ENCODE measurements at places on chromosomes 6 and 20. TPM values are rescaled to one million over a fixed set of nuclear protein-coding genes. Genes with fewer than 3 reads are reported as not detected.

- DNase-seq, result no peak
These were observed 2.3 kb upstream of the PHACTR2 start for GRCh38 chr6:143675382-143675900.

- no peak for DNase-seq
These were observed 8.3 kb downstream of the IFNGR1 start for GRCh38 chr6:137210903-137211302.

PAK5 gene
- total RNA-seq, result 0.21 TPM

DSN1 gene
- total RNA-seq, result 13.5 TPM

- DNase-seq, result no peak
These were observed 1.1 kb upstream of the SLC22A23 start for GRCh38 chr6:3457710-3458602.

GRCh38 chr6:157547112-157547511 is 166.1 kb downstream of the ZDHHC14 start:
- no peak for DNase-seq

GRCh38 chr6:1263039-1263849 is 48.7 kb upstream of the FOXQ1 start:
- no peak for DNase-seq

PLG gene
- 5.1 TPM for total RNA-seq

- DNase-seq, result no peak
These were observed 66.9 kb downstream of the MACROD2 start for GRCh38 chr20:14062171-14062570.

GRCh38 chr6:107399935-107400334 is 59.4 kb downstream of the PDSS2 start:
- DNase-seq, result no peak

EYA2 gene
- 3.2 TPM for total RNA-seq

MYLK4 gene
- total RNA-seq, result 1.8 TPM

- DNase-seq, result no peak
These were observed 35.4 kb downstream of the FBXO9 start for GRCh38 chr6:53100561-53100960.

- no peak for DNase-seq
These were observed 164.0 kb downstream of the FARS2 start for GRCh38 chr6:5425267-5425666.

- peak; percentile 73 for DNase-seq
These were observed 379.3 kb downstream of the CD109 start for GRCh38 chr6:74075323-74075722.

IP6K3 gene
- not detected for total RNA-seq

PSORS1C1 gene
- 15.8 TPM for total RNA-seq

GRCh38 chr20:57930351-57930750 is 220.5 kb upstream of the PMEPA1 start:
- DNase-seq, result no peak

- DNase-seq, result no peak
These were observed 39.5 kb upstream of the CHD6 start for GRCh38 chr20:41657655-41658054.

SNX9 gene
- 31.8 TPM for total RNA-seq

- DNase-seq, result peak; percentile 54
These were observed 26.2 kb downstream of the CTCFL start for GRCh38 chr20:57498425-57499400.

GRCh38 chr6:134464690-134465411 is 146.9 kb upstream of the SGK1 start:
- DNase-seq, result no peak

MEI4 gene
- total RNA-seq, result not detected

MUCL3 gene
- total RNA-seq, result not detected

GRCh38 chr20:60453388-60454246 is 495.4 kb downstream of the CDH26 start:
- no peak for DNase-seq

DNA sequence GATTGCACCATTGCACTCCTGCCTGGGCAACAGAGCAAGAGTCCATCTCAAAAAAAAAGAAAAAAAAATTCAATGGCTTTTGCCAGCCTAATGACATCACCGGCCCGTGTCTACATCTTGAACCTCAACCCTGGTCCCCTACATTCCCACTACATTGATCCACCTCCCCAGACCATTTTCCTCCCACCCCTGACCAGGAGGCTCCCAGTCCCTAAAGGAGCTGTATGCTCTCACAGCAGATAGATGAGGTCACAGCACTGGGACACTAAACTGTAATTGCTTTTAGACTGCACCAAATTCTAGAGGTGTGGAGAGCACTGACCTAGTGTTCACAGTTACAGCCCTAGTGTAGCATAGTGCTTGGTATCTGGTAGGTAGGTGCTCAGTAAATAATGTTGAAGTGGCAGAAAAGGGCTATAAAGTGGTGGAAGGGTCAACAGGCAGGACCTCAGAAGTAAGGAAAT is 10.7 kb downstream of the TGIF2 start:
- no peak for DNase-seq

DNA sequence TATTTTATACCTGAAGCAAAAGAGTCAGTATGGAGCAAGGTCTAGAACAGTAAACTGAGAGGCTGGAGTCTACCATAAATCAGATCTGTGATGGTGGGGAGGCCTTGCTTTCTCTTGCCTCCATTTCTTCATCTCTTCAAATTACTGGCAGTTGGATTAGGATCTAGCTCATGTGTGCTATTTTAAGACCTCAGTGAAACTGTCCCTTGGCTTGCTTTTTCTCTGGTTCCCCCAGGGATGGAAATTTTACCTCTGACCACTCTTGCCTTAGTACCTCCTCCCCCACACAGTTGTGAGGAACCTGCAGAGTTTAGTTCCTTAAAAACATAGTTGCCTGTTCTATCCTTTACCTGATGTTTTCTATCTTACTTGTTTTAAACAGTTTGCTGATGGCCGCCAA is 8.5 kb downstream of the TMEM14B start:
- no peak for DNase-seq

IL20RA gene
- total RNA-seq, result 72.8 TPM

DNAH8 gene
- total RNA-seq, result 0.04 TPM

SLC17A1 gene
- not detected for total RNA-seq

- DNase-seq, result no peak
These were observed 45.9 kb upstream of the SCGN start for GRCh38 chr6:25606151-25606550.

GRCh38 chr6:96014846-96015517 is 792 bp upstream of the FUT9 start:
- no peak for DNase-seq

DNA sequence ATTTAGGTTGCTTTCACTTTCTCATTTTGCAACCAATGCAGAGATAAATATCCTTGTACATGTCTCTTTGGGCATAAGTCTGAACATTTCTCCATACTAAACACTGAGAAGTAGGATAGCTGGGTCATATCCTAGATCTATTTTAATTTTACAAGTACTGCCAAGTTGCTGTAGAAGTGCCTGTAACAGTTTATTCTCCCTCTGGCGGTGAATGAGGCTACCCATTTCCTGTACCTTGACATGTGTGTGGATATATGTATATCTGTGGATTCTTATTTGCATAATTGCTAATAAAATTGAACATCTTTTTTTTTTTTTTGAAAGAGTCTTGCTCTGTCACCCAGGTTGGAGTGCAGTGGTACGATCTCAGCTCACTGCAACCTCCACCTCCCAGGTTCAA is 48.0 kb upstream of the PNRC1 start:
- DNase-seq, result no peak

ARMC2 gene
- 1.9 TPM for total RNA-seq

- no peak for DNase-seq
These were observed 105.3 kb upstream of the KCNG1 start for GRCh38 chr20:51128198-51128597.

DNA sequence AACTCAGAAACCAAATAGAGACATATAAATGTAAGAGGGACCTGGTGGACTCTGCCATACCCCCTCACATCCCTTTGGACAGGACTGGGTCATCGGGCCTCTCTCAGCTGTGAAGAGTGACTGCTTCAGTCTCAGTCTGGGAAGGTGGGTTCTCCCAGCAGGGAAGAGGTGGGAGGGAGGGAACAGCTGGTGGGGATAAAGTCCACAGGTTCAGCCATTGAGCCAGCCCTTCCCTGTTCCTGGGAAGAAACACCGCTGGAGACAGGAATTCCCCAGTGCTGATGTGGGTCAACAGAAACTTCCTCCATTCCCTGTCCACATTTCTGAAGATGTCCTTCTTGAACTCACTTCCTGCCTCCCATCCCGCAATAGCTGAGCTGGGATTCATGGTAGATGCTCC is 209.2 kb upstream of the PMEPA1 start:
- no peak for DNase-seq

GRCh38 chr6:150263765-150264404 is 104.9 kb upstream of the IYD start:
- DNase-seq, result no peak

SCRT2 gene
- not detected for total RNA-seq

DNA sequence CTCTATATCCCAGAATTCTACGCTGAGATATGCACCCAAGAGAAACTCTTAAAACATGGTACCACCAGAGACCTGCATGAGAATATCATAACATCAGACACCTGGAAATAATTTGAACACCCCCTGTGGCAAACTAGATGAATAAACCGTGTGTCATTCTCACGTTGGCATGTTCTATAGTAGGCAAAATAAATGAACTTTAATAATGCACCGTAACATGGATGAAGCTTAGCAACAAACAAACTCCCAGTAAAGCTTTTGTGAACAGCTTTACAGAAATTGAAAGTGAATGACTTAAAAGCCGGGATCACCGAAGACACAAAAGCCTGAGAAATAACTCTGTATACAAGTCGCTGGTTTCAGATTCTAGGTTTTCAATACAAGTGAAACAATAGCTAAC is 1166.8 kb upstream of the CITED2 start:
- no peak for DNase-seq

GRCh38 chr20:38892091-38892981 is 33.9 kb upstream of the FAM83D start:
- no peak for DNase-seq

- no peak for DNase-seq
These were observed 172.2 kb downstream of the AIG1 start for GRCh38 chr6:143232849-143233248.

RMND1 gene
- total RNA-seq, result 25.7 TPM

OPRM1 gene
- not detected for total RNA-seq

JPH2 gene
- total RNA-seq, result 4.7 TPM
